ENCODE measurements at places on chromosomes 13 and 19.

- DNase-seq, result no peak
These were observed 12.2 kb upstream of the KLK12 start for GRCh38 chr19:51047031-51047335.

GRCh38 chr19:10422046-10422461, 1.7 kb downstream of the PDE4A start:
- DNase-seq, result no peak

DNA sequence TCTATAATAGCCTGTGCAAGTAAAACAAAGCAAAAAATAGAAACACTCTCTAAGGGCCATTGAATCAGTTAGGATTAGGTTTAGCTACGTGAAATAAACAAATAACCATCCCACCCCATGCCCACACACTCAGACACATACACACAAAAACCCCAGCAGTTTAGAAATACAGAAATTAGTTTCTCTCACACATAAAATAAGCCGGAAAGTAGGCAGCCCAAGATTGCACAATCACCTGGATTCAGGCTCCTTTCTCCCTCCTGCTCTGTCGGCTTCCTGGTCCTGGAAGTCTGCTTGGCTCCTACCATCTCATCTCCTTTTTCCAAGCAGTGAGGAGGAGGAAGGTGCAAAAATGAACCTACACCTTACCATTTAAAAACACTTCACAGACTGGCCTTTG, 22.6 kb upstream of the USP12 start:
- DNase-seq, result no peak

- no peak for DNase-seq
These were observed 2.0 kb downstream of the ZNF792 start for GRCh38 chr19:34961775-34962686.

GRCh38 chr13:48281556-48281955, 22.0 kb upstream of the RB1 start:
- DNase-seq, result no peak

DNA sequence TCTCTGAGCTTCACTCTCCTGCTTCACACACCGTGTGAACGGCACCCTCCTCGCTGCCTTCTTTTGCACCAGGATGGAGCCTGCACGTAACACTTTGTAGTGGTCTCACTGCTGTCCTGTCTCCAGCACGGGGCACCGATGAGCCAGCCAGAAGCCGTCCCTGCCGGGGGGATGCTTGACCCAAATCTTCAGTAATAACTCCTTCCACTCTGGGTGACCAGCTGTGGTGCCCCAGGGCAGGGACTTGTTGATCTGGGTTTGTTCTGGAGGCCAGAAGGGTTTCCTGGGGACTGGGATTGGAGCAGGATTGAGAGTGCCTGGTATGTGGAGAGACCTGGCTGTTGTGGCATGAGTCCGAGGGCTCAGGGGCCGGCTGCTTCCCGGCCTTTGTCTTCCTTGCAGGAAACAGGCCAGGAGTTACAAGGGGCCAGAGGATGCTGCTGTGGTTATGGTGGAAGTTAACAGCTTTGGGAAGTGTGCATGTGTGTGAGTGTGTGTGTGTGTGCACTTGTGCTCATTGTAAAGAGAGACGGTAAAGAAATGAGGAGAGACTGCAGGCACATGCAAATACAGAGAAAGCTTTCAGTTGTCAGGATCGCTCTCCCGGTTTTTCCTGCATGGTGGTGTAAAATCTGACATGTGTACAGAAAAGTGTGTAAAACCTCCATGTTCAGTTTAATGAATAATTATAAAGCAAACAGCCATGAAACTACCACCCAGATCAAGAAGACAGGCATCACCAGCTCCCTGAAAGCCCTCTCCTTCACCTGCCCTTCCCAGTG, 18.9 kb downstream of the PAK4 start:
- DNase-seq, result no peak

DNA sequence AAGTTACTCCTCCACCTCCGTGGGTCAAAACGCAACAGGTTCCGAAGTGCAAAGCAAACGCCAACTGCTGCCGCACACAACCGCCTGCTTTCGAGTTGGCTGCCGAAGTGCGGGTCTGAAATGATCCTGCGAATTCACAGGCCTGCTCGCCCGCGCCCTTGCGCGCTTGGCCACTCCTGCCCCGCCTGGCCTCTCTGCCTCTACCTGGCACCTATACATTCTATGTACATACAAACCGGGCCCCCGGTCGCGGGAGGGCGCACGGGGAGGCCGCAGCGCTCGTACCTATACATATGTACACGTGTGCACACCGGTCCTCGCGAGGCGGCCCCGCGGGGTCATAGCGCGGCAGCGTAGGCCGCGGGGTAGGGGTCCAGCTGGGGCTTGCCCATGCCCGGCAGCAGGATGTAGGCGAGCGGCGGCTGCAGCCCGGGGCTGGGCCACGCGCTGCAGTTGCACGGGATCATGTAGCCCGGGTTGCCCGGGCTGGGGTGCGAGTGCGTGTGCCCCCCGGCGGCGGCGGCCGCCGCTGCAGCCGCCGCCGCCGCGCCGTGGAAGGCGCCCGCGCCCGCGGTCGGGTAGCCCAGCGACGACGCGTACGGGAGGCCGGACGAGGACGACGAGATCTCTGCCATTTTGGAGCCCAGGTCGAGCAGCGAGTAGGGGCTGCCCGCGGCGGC, 1.3 kb downstream of the SOX21 start:
- no peak for DNase-seq
